ENCODE measurements at places on chromosomes 1 and 21. TPM values are rescaled to one million over a fixed set of nuclear protein-coding genes. Genes with fewer than 3 reads are reported as not detected.

GRCh38 chr1:30452925-30453324 is 270.5 kb downstream of the MATN1 start:
- DNase-seq, result no peak

The RABGGTB gene
- 76.0 TPM for total RNA-seq

DNA sequence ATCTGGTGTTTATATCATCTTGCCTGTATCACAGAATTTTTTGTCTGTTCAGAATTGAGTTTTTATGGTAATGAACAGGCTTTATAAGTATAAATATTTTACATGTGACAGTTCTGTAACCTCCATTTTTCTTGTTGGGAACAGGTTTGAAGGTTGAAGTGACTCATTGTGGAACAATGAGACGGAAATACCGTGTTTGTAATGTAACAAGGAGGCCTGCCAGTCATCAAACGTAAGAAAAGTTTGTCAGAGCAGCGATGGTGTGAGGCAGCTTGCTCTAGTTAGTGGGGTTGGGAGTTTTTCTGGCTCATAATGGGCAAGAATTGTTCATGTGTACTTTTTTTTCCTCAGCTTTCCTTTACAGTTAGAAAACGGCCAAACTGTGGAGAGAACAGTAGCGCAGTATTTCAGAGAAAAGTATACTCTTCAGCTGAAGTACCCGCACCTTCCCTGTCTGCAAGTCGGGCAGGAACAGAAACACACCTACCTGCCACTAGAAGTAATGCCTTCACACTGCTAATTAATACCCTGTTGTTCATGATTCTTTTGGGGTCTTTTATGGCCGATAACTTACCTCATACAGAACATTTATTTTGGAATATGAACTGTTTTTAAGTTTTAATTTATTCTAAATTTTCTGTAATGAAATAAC is 75.2 kb upstream of the TEKT2 start:
- DNase-seq, result no peak

GRCh38 chr1:55579332-55580001 is 364.3 kb upstream of the USP24 start:
- peak; percentile 66 for DNase-seq

- DNase-seq, result peak; percentile 68
Observed at GRCh38 chr1:100463791-100464424, 74.0 kb upstream of the GPR88 start.

- DNase-seq, result no peak
Observed at GRCh38 chr21:39040494-39041110, 142.6 kb downstream of the PSMG1 start.

GRCh38 chr1:11640944-11641343 is 13.3 kb downstream of the FBXO2 start:
- peak; percentile 35 for DNase-seq

- DNase-seq, result no peak
Observed at GRCh38 chr1:234135501-234135900, 231.0 kb downstream of the SLC35F3 start.

DNA sequence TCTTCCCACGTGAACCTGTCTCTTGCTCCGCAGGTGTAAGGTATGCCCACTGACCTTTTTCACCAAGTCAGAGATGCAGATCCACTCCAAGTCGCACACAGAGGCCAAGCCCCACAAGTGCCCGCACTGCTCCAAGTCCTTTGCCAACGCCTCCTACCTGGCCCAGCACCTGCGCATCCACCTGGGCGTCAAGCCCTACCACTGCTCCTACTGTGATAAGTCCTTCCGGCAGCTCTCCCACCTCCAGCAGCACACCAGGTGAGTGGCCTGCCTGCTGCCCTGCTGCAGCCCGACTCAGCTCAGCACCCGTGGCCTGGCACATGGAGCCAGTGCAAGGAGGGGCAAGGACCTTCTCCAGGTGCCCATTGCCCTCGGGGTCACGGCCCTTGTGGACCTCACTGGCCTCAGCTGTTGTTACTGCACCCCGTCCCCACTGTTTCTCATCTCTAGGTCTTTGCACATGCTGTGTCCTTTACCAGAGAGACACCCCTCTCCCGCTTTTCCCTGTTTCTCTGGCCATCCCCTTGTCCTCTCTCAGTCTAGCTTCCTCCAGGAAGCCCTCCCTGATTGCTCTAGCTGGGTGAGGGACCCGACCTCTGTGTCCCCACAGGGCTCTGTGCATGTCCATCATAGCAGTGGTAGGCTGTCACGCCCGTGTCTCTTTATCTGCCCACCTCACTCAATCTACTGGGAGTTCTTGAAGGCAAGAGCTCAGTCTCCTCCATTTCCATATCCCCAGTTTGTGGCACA is 25.4 kb downstream of the ZNF362 start:
- peak; percentile 38 for DNase-seq

DNA sequence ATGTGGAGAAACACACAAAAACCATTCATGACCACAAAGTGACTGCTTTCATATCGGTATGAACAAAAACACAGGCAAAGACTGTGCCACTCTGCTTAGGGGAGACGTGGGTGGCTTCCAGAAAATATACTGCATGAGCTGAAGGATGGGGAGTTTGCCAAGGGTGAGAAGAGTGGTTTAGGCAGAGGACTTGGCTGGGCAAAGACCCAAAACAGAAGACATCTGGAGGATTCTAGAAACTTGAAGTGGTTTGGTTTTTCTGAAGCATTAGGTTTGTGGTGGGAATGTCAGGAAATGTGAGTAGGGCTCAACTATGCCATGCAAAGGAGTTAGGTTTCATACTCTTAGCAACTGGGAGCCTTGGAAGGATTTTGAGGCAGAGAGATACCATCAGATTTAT is 26.6 kb upstream of the DNM3 start:
- DNase-seq, result no peak

DNA sequence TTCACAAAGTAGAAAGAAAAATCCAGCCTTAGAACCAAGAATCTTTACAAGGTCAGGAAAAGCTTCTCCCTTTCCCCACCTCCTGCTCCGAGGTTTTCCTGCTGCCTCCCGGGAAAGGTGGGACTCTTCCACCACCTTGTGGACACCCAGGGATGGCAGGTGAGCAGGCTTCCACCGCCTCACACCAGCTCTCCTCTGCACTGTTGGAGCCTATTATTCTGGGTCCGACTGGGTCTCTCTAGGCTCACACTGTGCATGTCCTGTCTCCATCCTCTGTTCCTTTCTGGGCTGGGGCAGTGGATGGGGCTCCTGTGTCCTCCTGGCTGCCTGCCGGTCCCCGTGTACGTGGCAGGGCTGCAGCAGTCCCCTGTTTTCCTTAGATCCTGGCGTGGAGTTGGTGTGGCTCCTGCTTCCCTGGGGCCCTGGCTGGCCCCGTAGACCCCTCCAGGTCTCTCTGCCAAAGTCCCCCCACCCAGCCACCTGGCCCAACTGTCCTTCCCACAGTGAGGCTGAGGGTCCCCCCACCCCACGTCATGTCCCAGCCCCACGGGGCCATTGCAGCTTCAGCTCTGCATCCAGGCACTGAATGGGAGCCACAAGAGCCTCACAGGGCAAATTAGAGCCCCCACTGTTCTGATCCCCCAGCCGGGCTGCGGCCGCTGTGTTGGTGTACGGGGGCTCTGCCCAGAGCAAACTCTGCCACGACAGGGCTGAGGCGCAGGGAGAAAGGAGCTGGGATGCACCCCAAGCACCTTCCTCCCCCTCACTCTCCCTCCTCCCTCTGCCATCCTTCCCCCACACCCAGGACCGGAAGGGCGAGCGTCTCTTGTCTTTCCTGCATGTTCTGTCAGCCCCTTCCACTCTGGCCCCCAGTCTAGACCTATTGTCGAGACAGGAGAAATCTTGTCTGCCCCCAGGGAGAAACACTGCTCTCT is 3.3 kb upstream of the SLC45A1 start:
- peak; percentile 98 for DNase-seq

GRCh38 chr1:93847811-93848288 is 31.2 kb downstream of the DNTTIP2 start:
- DNase-seq, result peak; percentile 92

DNA sequence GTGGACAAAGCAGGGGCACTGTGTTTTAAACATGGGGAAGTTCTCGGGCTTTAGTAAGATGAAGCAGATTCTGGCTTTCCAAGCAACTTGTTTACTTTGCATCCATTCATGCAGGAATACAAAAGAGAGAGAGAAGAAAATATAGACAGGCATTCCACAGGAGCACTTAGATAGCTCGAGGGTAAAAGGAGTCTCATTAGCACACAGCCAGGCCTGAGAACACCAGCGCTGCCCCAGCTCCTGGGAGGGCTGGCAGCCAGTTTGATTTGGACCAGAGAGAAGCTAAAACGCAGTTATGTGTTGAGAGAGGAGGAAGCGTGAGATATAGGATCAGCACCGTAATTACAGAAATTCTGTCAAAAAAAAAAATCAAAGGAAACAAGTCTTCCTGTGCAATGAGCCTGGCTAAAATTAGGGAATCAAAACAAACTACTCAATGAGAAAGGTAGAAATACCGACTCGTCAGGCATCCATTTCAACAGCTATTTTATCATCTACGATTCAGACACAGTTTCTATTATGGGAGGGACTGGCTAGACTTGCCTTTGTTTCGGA is 68.2 kb downstream of the CLSTN1 start:
- no peak for DNase-seq

DNA sequence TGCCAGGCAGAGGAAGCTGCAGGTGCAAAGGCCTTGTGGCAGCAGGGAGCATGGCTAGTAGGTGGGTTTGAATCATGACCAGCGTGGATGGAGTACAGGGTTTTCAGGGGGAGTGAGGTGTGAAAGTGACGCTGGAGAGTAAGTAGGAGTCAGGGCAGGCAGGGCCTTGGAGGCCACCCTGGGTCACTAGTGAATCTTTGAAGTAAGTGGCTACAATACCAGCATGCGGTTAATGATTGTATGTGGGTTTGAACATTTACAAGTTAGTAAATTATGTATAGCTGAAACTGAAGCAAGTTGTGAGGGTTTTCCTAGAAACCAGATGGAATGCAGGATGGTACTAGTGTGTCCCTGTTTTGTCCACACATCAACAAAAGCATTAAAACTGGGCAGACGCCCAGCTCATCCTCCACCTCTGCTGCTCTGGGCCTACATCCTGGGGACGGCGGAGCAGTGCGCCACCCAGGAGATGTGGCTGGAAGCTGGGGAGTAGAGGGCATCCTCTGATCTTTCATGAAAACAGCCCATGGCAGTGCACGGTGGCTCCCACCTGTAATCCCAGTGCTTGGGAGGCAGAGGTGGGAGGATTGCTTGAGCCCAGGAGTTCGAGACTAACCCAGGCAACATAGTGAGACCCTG is 41.2 kb upstream of the B3GALNT2 start:
- DNase-seq, result no peak

GRCh38 chr1:161482610-161483009 is 22.6 kb upstream of the FCGR2A start:
- no peak for DNase-seq

DNA sequence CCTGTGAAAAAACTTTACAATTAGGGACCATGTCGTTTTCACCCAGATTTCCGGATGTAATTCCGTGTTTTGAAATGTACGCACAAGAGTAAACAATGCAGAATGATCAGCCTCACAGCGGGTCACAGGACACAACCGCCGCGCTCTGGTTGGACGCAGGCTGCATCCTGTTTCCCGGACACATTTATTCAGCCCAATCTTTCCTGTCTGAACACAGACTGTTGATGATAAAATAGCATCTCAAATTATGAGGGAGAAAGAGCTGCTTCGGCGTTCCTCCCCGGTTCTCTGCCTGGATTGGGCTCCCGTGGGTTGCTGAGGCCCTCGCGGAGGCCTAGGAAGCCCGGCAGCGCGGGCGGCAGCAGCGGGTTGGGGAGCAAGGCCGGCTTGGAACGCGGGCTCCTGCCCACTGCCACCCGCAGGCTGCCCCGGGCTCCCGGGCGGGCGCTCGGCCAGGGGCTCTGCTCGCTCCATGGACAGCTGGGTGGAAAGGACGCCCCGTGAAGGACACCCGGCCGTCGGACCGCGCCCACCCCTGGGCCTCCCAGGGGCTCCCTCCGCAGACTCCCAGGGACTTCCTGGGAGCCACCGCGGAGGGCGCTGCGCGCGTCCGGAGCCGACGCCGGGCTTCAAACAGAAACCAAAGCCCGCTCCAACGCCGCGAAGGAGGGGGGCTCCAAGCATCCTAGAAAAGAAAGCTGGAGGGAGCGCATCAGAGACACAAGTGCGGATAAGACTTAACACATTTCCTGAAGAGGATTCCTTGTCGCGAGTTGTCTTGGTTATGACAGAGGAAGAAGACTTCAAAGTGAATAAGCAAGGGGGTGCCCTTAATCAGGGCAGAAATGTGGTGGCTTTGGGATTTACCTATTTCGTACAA is 122.3 kb downstream of the ESRRG start:
- DNase-seq, result peak; percentile 93
